ENCODE measurements at places on chromosomes 5 and 9. TPM values are rescaled to one million over a fixed set of nuclear protein-coding genes. Genes with fewer than 3 reads are reported as not detected.

DNA sequence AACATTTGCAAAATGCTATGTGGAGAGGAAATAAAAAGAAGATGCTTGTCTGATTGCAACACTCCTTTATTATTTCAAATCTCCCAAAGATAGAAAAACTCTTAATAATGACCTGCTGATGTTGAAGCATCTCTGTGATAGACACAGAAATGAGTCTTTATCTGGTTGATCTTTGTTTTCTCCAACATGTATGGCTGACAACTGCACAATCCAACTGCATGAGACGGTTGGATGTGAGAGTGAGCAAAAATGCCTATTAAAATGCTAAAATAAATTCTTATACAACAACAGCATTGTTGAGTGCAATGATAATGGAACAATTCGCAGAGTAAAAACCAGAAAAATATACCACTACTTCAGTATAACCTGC lies 7.5 kb upstream of the IZUMO3 start:
- no peaks in the 10 kb centered on the region for H3K36me3 ChIP-seq
- no peaks in the 10 kb centered on the region for H3K27me3 ChIP-seq
- H3K4me1 ChIP-seq: no peaks in the 10 kb centered on the region
- no peak overlapping the region for H3K4me3 ChIP-seq
- no peak for DNase-seq

- DNase-seq: no peak
- H3K4me1 ChIP-seq: no peaks in the 10 kb centered on the region
- H3K27me3 ChIP-seq: no peaks in the 10 kb centered on the region
- no peak overlapping the region for H3K4me3 ChIP-seq
- no peak overlapping the region for H3K27ac ChIP-seq
These were observed 28.0 kb downstream of the DNAJC21 start for GRCh38 chr5:34957321-34957720.

GRCh38 chr9:77750284-77750683 lies 102.2 kb upstream of the GNA14 start:
- no peaks in the 10 kb centered on the region for H3K27me3 ChIP-seq
- DNase-seq: no peak
- H3K27ac ChIP-seq: no peak overlapping the region

GRCh38 chr9:88697764-88698432 lies 162.9 kb downstream of the NXNL2 start:
- no peaks in the 10 kb centered on the region for H3K36me3 ChIP-seq
- no peak overlapping the region for H3K4me3 ChIP-seq
- DNase-seq: no peak
- H3K4me1 ChIP-seq: peaks cover 6% of the 10 kb centered on the region

DNA sequence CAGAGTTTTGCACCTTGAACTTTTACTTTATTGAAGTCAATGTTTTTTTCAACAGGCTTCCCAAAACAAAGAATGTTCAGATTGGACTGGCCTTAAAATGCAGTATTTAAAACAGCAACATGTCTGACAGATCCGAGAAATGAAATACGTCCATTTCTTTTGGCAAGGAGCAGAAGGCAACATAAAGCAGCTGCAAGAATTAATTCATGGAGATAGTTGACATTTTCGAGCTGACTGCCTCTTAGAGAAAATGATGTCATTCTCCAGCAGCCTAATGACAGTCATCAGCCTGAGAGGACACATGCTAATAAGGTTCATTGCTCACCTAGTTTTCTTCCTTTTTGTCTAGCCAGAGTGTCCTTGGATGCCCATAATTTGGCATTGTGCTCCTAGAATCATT lies 232.2 kb upstream of the SEMA6A start:
- H3K27me3 ChIP-seq: no peaks in the 10 kb centered on the region
- H3K27ac ChIP-seq: no peak overlapping the region
- DNase-seq: no peak
- no peaks in the 10 kb centered on the region for H3K36me3 ChIP-seq

- DNase-seq: no peak
- peaks cover 13% of the 10 kb centered on the region for H3K4me1 ChIP-seq
- no peak overlapping the region for H3K4me3 ChIP-seq
- no peaks in the 10 kb centered on the region for H3K27me3 ChIP-seq
- peaks cover 92% of the 10 kb centered on the region for H3K36me3 ChIP-seq
These were observed 29.9 kb downstream of the SPACA9 start for GRCh38 chr9:132908635-132909034.

DNA sequence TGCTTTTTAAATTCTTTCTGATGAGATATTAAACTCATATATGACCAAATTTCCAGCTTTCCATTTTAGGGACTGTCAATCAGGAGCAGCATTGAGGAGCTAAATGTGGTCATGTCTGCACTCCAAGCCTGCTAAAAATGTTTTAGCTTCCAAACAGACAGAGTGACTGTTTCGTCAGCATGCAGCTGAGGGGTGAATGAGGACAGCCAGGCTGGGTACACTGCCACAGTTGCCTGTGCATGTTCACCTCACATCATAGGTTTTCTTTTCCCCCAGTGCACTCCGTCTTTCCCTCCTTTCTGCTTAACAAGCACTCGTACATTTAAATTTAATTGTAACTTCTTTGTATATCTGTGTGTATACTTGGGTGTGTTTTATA lies 138.1 kb downstream of the ARRDC3 start:
- no peaks in the 10 kb centered on the region for H3K27me3 ChIP-seq
- H3K4me1 ChIP-seq: peaks cover 22% of the 10 kb centered on the region
- peak; percentile 41 for DNase-seq
- peak overlapping the region; percentile 10 for H3K4me3 ChIP-seq
- no peaks in the 10 kb centered on the region for H3K36me3 ChIP-seq
- peak overlapping the region; percentile 80 for H3K27ac ChIP-seq

- no peaks in the 10 kb centered on the region for H3K27me3 ChIP-seq
- no peaks in the 10 kb centered on the region for H3K4me1 ChIP-seq
- H3K4me3 ChIP-seq: no peak overlapping the region
- H3K27ac ChIP-seq: no peak overlapping the region
These were observed 1.1 kb downstream of the F2RL2 start for GRCh38 chr5:76622076-76622475.

DNA sequence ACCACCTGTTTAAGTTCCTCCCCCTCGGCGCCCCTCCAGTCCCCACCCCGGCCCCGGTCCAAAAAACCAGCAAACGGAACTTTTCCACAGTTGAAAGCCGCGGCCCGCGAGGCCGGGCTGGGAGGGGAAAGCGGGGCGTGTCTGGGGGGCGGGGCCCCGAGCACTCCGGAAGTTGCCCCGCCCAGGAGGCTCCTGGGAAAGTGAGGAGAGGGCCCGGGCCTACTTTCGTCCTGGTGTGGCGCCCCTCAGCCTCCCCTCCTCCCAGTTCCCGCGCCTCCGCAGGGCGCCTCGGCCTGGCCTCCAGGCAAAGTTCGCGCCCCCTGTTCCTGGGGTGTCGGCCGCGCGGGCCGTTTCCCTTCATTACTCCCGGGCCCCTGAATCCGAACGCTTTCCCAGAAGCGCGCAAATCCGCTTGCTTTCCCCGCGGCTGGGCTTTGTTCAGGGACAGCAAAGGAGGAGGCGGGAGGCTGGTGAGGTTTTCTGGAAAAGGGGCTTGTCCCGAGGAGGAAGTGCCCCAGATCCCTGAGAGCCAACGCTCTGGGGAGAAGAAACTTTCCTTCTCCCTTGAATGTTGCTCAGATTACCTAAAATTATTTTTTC lies 4.5 kb upstream of the DMRT3 start:
- peaks cover 100% of the 10 kb centered on the region for H3K27me3 ChIP-seq
- H3K4me3 ChIP-seq: peak overlapping the region; percentile 60
- H3K36me3 ChIP-seq: no peaks in the 10 kb centered on the region
- H3K27ac ChIP-seq: no peak overlapping the region
- DNase-seq: no peak

DNA sequence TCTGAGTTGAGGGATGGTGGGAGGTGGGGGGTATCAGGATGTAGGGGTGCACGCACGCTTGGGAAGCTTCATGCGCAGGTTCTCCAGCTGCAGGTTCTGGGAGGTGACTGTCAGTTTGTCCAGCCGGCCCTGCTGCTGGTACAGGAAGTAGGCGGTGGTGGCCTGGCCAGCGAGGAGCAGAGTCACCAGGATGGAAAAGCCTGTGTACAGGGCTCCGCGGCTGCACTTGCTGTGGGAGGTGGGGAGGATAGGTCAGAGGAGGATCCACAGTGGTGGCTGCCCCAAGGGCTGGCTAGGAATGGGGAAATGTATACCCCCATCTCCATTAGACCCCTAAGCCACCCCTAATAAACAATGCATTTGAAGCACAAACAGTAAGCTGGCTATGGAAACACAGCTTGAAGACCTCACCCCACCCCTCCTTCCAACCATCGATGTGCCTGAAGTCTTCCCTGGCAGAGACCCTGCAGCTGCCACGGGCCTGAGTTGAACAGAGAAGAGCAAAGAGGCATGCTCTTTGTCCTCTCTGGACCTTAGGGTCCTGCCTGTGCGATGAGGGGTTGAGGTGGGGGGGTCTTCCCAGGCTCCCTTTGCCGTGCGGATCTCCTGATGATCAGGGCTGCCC lies 5.5 kb downstream of the CD74 start:
- no peak overlapping the region for H3K4me3 ChIP-seq

GRCh38 chr5:125829349-125829748 lies 593.9 kb upstream of the GRAMD2B start:
- H3K27ac ChIP-seq: no peak overlapping the region
- no peak for DNase-seq
- no peaks in the 10 kb centered on the region for H3K36me3 ChIP-seq
- H3K27me3 ChIP-seq: no peaks in the 10 kb centered on the region
- no peaks in the 10 kb centered on the region for H3K4me1 ChIP-seq

DNA sequence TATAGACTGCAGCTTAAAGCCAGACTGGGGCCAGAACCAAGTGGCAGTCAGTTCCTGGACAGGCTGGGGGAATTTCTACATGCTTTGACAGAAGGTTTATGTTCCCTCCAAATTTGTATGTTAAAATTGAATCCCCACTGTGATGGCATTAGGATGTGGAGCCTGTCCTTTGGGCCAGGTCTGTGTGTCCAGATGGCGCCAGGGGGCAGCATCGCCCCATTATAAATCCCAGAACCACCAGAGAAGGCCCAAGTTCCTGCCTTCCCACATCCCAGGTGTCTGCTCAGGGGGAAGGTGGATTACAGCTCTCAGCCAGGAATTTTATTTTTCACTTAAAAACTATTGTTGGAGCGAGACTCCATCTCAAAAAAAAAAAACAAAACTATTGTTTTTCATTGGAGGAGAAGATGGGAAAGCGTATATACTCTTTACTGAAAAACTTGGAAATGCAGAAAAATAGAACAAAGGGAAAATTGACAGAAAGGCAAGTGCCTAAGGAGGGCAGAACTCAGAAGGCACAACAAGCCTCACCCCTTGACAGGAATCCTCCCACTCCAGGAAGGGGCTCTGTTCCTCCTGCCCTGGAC lies 5.0 kb downstream of the IL3 start:
- no peak overlapping the region for H3K27ac ChIP-seq
- no peaks in the 10 kb centered on the region for H3K36me3 ChIP-seq
- no peaks in the 10 kb centered on the region for H3K27me3 ChIP-seq
- peak; percentile 48 for DNase-seq

- H3K4me3 ChIP-seq: no peak overlapping the region
- no peaks in the 10 kb centered on the region for H3K4me1 ChIP-seq
- H3K36me3 ChIP-seq: no peaks in the 10 kb centered on the region
- no peak overlapping the region for H3K27ac ChIP-seq
These were observed 532.1 kb upstream of the DMAC1 start for GRCh38 chr9:8331507-8332330.

- no peaks in the 10 kb centered on the region for H3K27me3 ChIP-seq
- peak overlapping the region; percentile 97 for H3K27ac ChIP-seq
- H3K36me3 ChIP-seq: peaks cover 48% of the 10 kb centered on the region
- DNase-seq: no peak
These were observed 6.4 kb downstream of the ENG start for GRCh38 chr9:127847833-127848755.

Gene DRD1
- not detected for total RNA-seq

Gene RNF20
- total RNA-seq: 55.4 TPM

Gene RANBP3L
- total RNA-seq: 0.47 TPM

Gene ETF1
- total RNA-seq: 80.8 TPM

Gene CMYA5
- total RNA-seq: 1,210 TPM

Gene MAP1B
- total RNA-seq: 73.2 TPM

Data from left ventricle myocardium inferior (tissue), 1 donor.